ENCODE measurements at places on chromosomes 1 and 21.
A peak's percentile ranks its signal among the peaks of the same experiment; 100 is the strongest.

DNA sequence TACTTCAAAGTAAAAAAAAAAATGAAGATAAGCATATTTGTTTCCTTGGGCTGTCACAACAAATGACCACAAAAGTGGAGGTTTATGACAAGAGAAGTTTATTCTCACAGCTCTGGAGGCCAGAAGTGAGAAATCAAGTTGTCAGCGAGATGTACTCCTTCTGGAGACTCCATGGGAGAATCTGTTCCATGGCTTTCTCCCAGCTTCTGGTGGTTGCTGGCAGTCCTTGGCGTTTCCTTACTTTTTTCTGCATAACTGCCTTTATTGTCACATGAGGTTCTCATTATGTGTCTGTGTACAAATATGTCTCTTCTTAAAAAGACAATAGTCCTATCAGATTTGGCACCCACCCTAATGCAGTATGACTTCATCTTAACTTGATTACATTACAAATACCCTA is 398.3 kb downstream of the KCNT2 start:
- no peak for DNase-seq

DNA sequence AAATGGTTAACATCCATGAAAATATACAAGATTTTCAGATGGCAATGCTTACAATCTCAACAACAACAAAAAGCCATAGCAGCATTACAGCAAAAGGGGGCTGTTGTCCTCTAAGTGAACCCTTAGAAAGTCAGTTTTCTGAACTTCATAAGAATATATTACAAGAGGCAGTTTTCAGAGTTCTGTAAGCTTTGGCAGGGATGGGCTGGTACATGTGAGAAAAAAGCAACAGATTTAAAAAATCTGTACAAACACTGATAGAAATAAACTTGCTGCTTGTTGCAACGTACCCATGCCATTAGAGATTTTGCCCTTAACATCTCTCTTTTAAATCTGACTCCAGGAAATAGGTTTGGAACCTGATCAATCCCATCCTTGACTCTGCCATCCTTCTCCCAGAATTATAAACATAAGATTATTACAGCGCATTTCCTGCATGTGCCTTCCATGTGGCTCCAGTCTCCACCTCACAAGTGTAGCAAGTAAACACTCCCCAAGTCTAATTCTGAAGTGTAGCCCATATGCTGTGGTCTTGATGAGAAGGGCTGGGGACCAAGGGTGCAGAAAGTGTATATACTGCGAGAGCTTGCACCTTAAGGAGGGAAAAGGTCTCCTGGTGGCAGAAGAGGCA is 101.4 kb upstream of the TSPAN2 start:
- DNase-seq = no peak

- no peak for DNase-seq
These were observed 24.2 kb upstream of the PEX19 start for GRCh38 chr1:160309185-160309557.

DNA sequence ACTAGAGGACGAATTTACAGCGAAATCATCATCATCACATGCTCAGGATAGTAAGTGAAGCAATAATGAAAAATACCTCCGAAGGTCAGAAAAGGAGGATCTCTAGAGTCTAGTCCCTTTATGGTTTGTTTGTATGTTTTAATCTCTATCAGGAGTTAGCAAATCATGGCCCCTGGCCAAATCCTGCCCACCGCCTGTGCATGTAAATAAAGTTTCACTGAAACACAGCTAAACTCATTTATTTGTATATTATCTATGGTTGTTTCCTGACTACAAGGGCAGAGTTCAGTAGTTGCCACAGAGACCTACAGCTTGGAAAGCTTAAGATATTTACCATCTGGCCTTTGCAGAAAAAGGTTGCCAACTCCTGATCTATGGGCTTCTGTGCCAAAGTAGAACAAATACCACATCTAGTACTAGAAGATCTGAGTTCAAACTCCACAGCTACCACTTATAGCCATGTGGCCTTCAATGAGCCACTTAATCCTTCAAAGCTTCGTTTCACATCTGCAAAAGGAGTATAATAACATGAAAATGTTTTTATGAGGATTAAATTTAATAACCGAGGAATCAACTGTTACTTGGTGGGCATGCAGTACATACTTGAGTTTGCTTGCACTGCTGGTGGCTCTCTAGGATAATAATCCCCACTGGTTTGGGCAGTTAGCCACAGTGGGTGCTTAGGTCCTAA is 94.0 kb upstream of the KIF26B start:
- DNase-seq = peak; percentile 37

GRCh38 chr1:167629681-167630567 is at the start of gene RCSD1:
Gene RCSD1 (plus strand): TSS chr1:167630232. CDS start chr1:167630424, 192 bp downstream.
- DNase-seq = no peak

GRCh38 chr1:5830771-5831599 is 161.2 kb downstream of the NPHP4 start:
- DNase-seq = no peak

DNA sequence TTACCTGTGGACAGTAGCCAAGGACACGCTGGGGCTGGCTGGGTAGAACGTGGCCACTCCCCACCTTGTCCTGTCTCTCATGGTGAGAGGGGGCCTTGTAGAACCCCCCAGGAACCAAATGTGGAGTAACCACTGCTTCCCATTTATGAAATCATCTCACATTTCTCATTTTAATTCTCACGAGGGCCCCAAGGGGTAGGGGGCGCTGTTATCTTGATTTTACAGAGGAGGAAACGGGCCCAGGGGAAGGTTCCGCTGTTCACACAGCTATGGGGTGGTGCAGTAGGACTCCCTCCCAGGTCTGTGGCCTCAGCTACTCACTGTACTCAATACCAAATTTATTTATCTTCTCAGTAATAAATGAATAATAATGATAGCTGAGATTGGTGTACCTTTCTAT is 5.5 kb downstream of the SMPDL3B start:
- DNase-seq = peak; percentile 2

GRCh38 chr1:223007935-223008334 is 135.1 kb downstream of the TLR5 start:
- no peak for DNase-seq

DNA sequence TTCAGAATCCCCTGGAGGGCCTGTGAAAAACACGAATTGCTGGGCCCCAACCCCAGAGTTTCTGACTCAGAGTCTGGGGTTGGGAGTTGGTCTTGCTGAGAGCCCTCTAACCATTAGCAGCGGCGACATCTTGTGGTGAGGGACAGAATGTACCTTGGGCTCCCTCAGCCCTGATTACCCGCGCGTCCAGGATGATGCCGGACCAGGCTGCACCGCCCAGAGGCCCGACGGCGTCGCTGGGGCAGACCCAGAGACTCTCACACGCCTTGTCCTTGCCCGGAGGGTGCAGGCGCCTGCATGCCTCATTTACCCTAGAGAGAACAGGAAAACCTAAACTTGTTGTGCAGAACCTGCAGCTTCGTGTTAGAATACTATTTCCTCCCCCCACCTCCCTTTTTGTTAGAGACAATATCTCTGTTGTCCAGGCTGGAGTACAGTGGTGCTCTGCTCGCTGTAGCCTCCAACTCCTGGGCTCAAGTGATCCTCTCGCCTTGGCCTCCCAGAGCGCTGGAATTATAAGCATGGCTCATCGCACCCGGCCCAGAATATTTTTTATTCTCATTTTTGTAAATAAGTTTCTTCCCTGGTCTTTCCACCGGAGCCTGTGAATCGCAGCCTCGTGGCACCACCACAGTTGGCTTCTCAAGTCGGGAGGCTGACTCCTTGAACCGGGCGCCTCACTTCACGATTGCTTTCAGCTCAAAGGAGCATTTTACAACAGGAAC is 22.2 kb upstream of the RD3 start:
- DNase-seq = peak; percentile 82

- no peak for DNase-seq
These were observed 19.0 kb upstream of the OLFM3 start for GRCh38 chr1:102015728-102016127.

DNA sequence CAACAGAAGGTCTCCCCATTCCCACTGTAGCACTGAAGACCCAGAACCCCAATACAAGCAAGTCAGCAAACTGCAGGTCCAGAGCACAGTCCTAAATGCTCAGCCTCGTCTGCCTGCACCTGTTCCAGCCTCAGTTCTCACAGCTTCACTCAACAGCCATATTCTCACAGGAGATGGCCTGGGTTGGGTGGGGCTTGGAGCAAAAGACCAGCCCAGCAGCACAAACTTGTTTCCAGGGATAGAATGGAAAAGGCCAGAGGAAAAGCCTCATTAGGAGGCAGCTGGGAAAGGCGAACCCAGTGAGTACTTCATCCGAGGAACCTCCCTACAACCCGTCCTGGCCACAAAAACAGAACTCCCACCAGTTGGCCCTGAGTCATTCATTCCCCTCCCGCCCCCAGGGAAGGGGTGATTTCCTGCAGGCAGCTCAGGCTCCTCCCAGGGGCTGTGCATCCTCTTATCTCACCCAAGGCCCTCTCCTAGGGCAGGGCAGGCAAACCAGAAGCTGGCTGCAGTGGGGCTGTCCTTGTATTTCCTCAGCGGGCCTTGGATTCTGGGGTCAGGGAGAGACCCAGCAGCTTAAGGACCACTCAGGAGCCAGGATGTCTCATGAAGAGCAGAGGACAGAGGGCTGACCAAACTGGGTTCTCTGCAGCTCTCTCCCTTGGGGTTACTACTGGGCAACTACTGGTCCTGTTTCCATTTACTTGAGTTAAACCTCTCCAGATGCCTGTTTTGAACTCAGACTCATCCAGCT is 7.4 kb upstream of the MPL start:
- DNase-seq = no peak

DNA sequence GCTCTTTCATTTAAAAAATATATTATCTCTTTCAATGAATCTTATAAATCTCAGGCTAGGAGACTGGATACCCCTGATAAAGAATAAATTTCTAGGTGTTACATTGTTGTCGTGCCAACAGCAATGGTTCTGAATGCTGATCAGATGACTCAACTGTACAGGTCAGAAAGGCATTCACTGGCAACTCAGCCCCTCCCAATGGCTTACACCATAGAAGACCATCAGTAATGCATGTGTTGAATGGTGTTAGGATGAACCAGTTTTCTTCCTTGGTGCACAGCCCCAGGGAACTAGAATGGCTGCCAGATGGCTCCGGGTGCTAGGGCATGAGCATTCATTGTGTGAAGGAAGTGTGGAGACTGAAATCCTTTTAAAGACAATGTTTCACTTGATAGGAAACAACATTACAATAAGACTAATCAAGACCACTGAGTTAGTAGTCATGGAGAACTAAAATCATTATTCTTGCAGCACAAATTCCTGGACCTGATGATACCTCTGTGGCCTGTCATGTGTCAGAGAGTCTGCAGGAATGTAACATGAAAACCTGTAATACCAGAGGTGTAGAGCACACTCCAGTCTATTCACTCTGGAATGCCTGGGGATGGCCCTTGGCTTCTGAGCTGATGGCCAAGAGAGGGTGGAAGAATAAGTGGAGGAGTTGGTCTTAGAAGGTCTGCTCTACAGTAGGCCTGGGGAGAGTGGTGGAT is 187.7 kb upstream of the LMO4 start:
- DNase-seq = no peak

DNA sequence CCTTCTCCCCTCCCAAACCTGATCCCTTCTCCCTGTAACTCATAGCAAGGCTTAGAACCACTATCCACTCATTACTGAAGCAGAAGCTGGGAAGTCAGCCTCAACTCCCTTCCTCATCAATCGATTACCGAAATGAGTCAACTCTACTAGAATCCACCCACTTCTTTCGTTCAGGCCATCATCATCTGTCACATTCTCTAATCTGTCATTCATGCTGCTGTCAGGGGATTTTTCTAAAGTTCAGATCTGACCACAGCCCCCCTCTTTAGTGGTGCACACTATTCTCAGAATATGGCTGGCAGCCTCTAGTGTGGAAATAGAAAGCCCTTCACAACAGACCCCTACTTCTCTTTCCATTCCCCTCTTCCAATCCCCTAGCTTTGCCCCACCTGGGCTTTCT is 5.1 kb downstream of the NT5C1A start:
- no peak for DNase-seq

DNA sequence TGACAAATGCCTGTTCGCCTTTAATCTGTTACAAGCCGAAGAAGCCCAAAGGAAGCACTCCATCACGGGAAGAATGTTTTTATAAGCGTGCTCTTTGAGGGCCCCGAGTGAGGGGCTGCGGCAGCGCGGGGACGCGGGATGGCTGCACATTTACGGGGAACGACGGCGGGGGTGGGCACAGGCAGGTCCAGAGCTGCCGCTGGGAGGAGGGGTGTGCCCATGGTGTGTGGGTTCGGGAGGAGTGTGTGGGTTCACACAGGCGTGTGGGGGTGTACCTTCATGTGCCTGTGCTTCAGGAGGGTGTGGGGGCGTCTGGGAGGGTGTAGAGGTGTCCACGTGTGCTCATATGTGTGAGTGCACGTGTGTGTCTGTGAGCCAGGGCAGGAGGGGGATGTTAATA is 155.9 kb upstream of the ZC3H12A start:
- no peak for DNase-seq

GRCh38 chr1:9481048-9481447 is 58.2 kb upstream of the SLC25A33 start:
- DNase-seq = peak; percentile 16

GRCh38 chr1:241229216-241229615 is 127.8 kb downstream of the RGS7 start:
- peak; percentile 8 for DNase-seq

GRCh38 chr1:26702680-26703038 is 6.8 kb downstream of the ARID1A start:
- no peak for DNase-seq

GRCh38 chr1:13513063-13513894 is 524 bp downstream of the LRRC38 start:
- no peak for DNase-seq

- DNase-seq = no peak
These were observed 42.2 kb downstream of the RNF220 start for GRCh38 chr1:44447051-44447810.

- no peak for DNase-seq
These were observed 8.8 kb upstream of the C1orf115 start for GRCh38 chr1:220681220-220681880.

- peak; percentile 31 for DNase-seq
These were observed 587 bp downstream of the NKAIN1 start for GRCh38 chr1:31238986-31239613.

- DNase-seq = no peak
These were observed 11.6 kb upstream of the EPB41 start for GRCh38 chr1:28902738-28903137.

DNA sequence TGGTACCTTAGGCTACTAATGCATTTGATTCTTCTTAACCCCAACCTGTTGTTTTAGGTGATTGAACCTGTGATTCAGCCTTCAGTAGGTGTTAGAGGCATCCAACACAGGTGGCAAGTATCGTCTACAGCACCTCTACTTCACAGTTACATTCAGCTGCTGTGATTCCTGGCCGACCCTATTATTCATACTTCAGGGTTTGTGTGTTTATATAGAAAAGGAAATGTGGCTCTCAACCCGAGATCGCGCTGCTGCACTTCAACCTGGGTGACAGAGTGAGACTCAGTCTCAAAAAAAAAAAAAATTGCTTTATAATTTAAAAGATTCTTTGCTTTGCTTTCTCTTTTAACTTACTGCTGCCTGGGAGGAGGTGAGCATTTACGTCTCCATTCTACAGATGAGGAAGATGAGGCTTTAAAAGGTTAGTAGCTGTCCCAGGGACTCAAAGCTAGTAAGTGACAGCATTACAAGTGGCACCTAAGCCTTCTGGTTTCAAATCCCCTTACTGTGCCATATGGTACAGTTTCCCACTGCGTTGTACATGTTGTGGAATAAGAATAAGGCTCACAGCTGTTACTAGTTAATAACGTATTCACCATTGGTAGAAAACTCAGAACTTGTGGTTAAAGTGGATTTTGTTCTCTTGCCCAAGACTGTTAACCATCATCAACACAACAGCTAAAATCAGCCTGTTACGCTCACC is 9.9 kb upstream of the GPR25 start:
- DNase-seq = no peak
